ENCODE measurements at places on chromosomes 12 and 14.
A peak's percentile ranks its signal among the peaks of the same experiment; 100 is the strongest.

DNA sequence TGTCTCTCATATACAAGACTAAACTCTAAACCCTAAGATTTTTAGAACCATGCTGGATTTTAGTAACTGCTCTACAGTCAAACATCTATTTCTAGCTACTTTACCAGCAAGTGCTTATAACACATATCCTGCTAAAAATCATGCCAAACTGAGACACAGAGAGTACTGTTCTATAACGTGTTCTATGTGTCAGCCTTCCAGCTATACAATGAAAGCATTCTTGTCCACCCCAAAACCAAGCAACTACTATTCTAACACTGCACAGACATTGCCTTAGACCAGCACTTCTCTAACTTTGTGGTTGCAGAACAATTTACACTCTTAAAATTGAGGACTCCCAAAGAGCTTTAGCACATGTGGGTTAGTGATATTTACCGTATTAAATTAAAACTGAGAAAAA lies 85.7 kb downstream of the SPPL3 start:
- no peak for DNase-seq

DNA sequence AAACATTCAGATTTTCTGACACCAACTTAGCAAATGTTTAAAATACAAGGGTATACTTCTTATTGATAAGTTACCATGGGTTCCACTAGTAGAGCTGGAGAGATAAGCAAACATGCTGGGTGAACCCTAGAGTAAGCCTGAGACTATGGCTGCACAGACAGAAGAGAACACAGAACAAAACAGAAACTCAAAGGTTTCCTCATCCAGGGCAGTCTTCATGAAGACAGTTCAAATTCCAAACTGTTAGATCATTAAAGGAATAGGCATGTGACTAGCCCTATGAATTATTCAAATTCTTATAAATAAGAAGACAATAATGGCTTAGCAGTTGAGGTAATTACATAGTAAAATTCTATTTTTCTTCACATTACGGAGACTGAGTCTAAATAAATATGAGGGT lies 28.1 kb downstream of the BTBD7 start:
- DNase-seq: no peak

- no peak for DNase-seq
Observed at GRCh38 chr14:102898776-102899515, 23.5 kb upstream of the AMN start.

DNA sequence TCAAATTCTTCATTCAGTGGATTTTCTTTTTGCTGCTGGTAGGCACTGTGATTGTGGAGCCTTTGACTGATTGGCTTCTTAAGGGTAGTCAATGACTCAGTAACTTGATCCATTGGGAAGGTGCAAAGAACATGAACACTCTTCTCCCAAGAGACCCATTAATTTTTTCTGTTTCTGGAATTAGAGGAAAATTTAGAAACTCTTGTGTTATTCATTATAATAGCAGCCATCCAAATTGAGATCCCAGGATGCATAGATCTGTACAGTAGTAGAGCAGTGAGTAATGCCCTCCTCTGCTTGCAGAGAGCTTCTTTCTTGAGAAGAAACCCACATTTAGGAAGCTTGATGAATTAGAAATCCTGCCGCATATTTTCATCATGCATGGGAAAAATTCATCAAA lies 63.9 kb downstream of the MYRFL start:
- no peak for DNase-seq

- DNase-seq: no peak
Observed at GRCh38 chr12:49932023-49932422, 18.5 kb upstream of the AQP2 start.

DNA sequence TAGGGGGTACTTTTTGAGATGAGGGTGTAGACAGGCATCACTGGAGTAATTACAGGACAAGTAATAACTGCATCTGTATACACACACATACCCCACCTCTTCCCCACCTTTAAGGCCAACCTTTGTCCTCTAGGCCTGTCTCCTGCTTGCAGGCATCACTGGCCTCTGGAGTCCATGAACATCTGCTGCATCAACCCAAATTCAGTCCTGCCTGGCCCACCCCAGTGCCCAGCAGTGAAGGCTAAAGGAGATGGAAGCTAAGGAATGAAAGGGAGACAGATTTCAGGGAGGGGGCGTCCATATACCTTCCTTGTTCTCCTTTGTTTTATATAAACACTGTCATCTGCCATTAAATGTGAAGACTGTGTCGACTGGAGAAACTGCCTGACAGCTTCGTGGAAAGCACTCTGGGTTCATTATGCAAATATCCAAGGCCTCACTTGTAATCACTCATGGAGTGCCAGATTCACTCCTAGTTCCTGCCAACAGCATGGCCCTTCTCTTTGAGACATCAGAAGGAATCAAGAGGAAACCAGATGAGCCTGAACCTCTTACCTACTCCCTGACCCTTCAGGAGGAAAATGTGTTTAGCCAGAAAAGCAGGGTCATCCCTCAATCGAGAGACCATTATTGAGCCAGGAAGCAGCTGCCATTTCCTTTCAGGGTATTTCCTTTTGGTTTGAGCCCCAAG lies 64.4 kb downstream of the SERPINA3 start:
- no peak for DNase-seq

DNA sequence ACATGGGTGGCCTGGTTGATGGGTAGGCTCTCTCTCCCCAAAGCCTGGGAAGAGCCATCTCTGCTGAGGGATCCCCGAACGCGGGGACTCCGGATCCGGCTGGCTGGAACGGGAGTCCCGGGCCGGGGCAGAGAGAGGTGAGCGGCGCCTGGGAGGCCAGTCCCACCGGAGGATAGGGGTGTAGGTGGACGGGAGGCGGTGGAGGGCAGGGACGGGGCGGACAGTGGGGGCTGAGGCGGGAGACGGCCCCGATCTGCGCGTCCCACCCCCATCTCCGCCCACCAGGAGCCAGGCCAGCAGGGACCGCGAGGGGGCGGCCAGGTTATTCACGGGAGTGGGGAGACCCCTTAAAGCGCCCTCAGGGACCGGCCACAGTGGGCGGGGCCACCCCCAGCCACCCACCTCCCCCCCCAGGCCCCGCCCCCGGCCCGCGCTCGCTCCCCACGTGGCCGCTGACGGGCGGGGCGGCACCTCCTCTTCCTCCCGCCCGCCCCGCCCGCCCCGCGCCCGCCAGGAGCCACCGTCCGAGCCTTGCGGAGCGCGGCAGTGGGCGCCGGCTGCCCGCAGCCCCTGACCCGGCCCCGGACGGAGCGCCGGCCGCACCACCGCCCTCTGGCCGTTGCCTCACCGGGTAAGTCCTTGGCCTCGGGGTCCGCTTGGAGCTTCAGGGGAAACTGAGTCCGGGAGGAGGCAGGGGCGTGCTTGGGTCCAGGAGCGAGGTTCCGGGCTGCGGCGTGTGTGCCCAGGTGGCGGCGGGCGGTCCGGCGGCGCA lies at the start of gene INF2:
INF2 (plus strand) TSS at position 510 of the 772 bp plus-strand sequence. CDS start 11,748 bp downstream, outside the sequence.
- DNase-seq: peak; percentile 49

DNA sequence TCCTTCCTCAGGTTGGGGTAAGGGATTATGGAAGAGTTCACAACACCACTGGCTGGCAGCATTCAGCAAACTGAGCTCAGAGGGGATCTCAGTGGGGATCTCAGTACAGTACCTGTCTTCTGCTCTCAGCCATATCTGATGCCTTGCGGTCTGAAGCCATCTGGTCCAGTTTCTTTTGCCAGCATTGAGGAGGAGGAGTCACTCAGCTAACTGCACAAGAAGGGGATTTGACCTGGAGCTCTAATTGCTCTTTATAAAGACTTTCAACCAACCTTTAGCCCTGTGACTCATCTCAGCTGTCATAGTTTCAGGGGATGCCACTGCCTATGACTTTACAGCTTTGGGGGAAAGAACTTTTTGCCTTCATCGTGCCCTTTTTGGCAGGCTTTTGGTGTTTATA lies 44.9 kb downstream of the JKAMP start:
- no peak for DNase-seq

DNA sequence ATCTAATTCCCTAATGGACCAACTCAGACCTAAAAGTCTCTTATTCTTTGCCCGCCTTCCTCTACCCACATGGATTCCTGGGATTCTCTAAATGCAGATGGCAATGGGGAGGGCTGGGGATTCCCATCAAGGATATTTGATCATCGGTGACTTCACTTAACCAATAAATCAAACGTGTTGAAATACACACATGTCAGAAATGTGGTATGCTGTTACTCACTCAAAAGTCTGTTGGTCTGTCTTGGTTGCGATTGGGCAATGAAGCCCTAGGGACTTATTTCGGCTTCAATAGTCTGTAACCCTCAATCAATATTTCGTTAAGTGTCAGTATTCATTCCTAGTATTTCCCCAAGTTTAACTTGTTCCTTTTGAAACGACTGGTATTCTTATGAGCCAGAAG lies 117.2 kb upstream of the DIO3 start:
- DNase-seq: no peak

- DNase-seq: no peak
Observed at GRCh38 chr14:29630566-29631160, 297.0 kb downstream of the PRKD1 start.

DNA sequence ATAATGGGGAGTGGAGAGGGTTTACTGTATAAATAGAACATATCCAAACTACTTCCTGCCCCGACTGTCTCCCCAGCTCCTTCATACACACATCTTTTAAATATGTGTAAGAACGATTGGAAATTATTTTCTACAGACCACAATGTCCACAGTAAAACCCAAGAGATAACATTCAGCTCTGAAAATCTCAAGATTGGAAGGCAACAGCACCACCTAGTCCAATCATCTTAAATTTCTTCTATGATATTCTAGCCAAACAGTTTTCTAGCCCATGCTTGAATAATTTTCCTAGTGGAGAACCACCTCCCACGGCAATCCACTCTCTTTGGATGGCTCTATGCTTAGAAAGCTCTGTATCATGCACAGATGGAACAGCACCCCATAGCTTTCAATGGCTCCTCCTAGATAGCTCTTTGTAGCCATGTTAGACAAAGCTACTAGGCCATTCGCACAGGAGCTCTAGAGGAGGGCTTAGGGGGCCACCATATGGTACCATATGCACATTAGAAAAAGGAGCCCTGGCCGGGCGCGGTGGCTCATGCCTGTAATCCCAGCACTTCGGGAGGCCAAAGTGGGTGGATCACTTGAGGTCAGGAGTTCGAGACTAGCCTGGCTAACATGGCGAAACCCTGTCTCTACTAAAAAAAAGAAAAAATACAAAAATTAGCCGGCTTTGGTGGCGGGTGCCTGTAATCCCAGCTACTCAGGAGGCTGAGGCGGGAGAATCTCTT lies 18.1 kb downstream of the VDR start:
- no peak for DNase-seq

All from stimulated activated CD4-positive, alpha-beta T cell treated with anti-CD3 and anti-CD28 coated beads, Interleukin-4, amount 100 ng/mL, for 4 hours (primary cell).